ENCODE measurements at places on chromosomes 7 and 10.

- no peak for DNase-seq
Measured at GRCh38 chr7:132469681-132470080, 106.6 kb downstream of the PLXNA4 start.

DNA sequence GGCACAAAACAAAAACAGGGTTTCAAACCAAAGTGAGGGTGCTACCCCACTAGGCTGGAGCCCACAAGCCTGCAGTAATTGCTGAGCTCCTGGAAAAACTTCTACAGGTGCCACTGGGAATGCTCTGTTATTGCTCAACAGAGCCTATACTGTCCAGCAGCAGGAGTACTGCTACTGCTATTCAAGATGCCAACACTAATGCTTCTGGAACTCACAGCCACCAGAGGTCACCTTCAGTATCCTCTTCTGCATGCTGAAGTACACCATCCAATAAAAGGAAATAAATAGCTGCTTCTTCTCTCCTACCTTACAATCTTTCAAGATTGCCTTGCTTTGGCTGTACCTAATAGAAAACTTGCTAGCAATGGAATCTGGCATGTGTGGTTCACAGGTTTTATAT lies 222.0 kb downstream of the LRRN3 start:
- no peak for DNase-seq

GRCh38 chr10:44927352-44927751 lies 16.2 kb downstream of the TMEM72 start:
- no peak for DNase-seq

GRCh38 chr10:72658696-72659400 lies 33.0 kb upstream of the MICU1 start:
- no peak for DNase-seq

GRCh38 chr10:114271779-114272167 lies 32.7 kb downstream of the VWA2 start:
- no peak for DNase-seq

DNA sequence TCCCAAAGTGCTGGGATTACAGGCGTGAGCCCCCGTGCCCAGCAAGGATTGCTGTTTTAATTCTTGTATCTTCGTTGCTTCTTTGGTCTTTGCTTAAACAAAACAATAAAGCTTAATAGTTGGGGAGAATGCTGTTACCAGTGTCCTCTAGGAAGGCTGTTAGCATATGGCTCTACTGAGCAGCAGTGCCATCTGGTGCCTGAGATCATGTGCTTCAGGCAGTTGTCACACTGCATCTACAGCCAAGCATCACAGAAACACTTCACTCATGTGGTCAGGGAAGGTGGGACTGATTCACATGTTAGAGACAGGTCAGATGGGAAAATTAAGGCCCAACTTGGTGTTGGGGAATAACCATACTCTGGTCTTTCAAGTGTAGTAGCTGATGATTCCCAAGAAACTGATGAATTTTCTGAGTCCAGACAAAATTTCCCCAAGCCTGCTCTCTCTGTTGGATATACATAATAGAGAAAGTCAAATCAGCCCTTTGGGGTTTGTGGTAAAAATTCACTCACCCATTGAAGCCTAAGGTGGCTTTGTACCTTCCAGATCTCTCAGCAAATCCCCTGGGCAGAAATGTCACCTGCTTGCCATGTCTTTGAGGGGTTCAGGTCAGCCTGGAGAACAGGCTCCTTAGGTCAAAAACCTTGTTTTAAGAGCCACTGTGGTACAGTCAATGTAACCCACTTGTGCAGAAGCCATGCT lies 28.4 kb downstream of the UBE2D4 start:
- DNase-seq: no peak

- no peak for DNase-seq
Measured at GRCh38 chr7:115578576-115578975, 452.0 kb downstream of the TFEC start.

GRCh38 chr10:72812753-72813430 lies 80.6 kb upstream of the OIT3 start:
- DNase-seq: no peak

GRCh38 chr7:106356-106755 lies 86.0 kb upstream of the FAM20C start:
- no peak for DNase-seq

GRCh38 chr10:50472914-50473313 lies 150.8 kb downstream of the SGMS1 start:
- no peak for DNase-seq

GRCh38 chr7:964401-965231 lies 10.1 kb upstream of the ADAP1 start:
- no peak for DNase-seq
